ENCODE measurements at places on chromosomes 4 and X. TPM values are rescaled to one million over a fixed set of nuclear protein-coding genes. Genes with fewer than 3 reads are reported as not detected.

The IL21 gene
- total RNA-seq, result not detected

The PRKX gene
- 15.5 TPM for total RNA-seq

The OTC gene
- total RNA-seq, result not detected

The MAGEA6 gene
- total RNA-seq, result not detected

The AFF1 gene
- total RNA-seq, result 26.9 TPM

The PABPC1L2A gene
- not detected for total RNA-seq

The DGKK gene
- total RNA-seq, result not detected

The CTAG1A gene
- total RNA-seq, result not detected

The GUCY1B1 gene
- 4.7 TPM for total RNA-seq

The MAGEA10 gene
- not detected for total RNA-seq

The GJB1 gene
- 0.25 TPM for total RNA-seq

The RHOXF1 gene
- not detected for total RNA-seq

The ANXA5 gene
- 286 TPM for total RNA-seq

The AASDH gene
- total RNA-seq, result 4.4 TPM

The PRDM5 gene
- 4.9 TPM for total RNA-seq

The TACR3 gene
- total RNA-seq, result not detected

The RADX gene
- total RNA-seq, result 0.65 TPM

The APOO gene
- total RNA-seq, result 15.3 TPM

The SULT1E1 gene
- 6.3 TPM for total RNA-seq

The C4orf17 gene
- total RNA-seq, result not detected

The UGT2B11 gene
- total RNA-seq, result not detected

The RRH gene
- total RNA-seq, result not detected

The PCYT1B gene
- total RNA-seq, result 0.51 TPM

The SPANXN4 gene
- total RNA-seq, result not detected

The MAGEB18 gene
- total RNA-seq, result not detected

The VSIG4 gene
- total RNA-seq, result not detected

The RNF128 gene
- total RNA-seq, result 3.3 TPM

The PNMA5 gene
- not detected for total RNA-seq

The BEX2 gene
- 6.0 TPM for total RNA-seq

The RCHY1 gene
- total RNA-seq, result 19.6 TPM

The PLAC8 gene
- total RNA-seq, result 0.98 TPM

The PNCK gene
- total RNA-seq, result 1.1 TPM

The MTMR8 gene
- total RNA-seq, result 0.13 TPM

The SH2D1A gene
- not detected for total RNA-seq

The TRPC5OS gene
- total RNA-seq, result not detected

The NEUROG2 gene
- total RNA-seq, result not detected

The ZNF280C gene
- total RNA-seq, result 3.4 TPM

The PAGE1 gene
- total RNA-seq, result not detected

The RAB39B gene
- 0.13 TPM for total RNA-seq

All from mesangial cell (primary cell).